GM23338 (cell line): ENCODE measurements at places on chromosomes 1 and 21. TPM values are rescaled to one million over a fixed set of nuclear protein-coding genes. Genes with fewer than 3 reads are reported as not detected.
A peak's percentile ranks its signal among the peaks of the same experiment; 100 is the strongest.

The KRTAP7-1 gene
- not detected in 2 replicates for total RNA-seq

The MAN1A2 gene
- 16.9 and 18.6 TPM in 2 replicates for total RNA-seq

The BSND gene
- 0.47 and 1.4 TPM in 2 replicates for total RNA-seq

The REG4 gene
- total RNA-seq: not detected in 2 replicates

The GPR52 gene
- total RNA-seq: 0.66 and 1.6 TPM in 2 replicates

GRCh38 chr1:63799820-63800219 lies 26.0 kb downstream of the ROR1 start:
- DNase-seq: no peak
- H3K27me3 ChIP-seq: no peaks in the 10 kb centered on the region
- no peak overlapping the region for H3K27ac ChIP-seq
- H3K36me3 ChIP-seq: no peaks in the 10 kb centered on the region

DNA sequence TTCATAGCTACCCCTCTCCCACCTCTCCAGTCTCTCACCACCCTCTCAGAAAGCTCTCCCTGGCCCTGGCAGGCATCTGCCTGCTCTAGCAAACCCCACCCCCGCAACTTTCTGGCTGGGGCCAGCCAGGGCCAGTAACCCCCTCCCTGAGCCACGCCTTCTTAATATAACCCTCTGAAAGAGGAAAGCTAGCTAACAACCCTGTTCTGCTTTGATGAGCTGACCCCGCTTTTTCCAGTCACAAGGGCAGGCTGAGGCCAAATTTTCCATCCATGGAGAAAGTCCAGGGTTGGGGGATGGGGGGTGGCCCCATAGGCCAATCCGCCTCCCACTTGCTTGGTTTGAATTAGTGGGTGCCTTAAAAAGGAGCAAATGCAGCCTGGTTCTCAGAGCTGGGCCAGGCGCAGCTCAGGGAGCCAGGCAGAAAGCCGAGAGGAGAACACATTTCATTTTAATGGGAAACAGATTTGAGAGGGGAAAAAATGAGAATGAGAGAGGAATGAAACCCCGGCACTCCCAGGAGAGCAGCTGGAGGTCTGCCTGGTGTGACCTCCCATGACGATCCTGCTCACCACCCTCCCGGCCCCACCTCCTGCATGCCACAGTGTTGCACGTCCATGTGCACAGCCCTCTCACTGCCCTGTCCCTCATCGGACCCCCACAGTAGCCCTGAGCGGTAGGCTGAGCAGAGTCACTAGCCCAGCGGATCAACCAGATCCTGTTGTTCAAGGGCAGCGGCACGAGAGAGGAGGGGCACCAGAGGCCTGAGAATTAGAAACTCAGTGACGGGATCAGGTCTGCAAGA lies 62.3 kb downstream of the OPTC start:
- H3K4me3 ChIP-seq: peak overlapping the region; percentile 9; the same call in 1 of the 2 replicates
- no peaks in the 10 kb centered on the region for H3K27me3 ChIP-seq

DNA sequence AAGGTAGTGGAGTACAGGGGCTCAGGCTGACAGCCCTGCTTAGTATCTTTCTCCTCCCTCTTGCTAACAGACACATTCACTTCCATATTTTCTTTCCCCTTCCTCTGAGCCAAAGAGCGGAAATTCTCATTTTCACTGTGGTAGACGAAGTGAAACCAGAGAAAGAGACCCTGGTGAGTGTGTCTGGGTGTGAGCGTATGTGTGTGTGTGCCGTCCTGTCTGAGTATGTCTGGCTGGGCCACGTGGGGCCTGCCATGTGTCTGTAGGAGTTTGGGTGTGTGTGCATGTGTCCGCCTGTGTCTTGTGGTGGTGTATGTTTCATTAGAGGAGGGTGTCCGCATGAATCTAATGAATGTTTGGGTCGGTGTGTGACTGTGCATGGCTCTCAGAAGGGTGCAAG lies 1.7 kb downstream of the COL8A2 start:
- H3K27ac ChIP-seq: no peak overlapping the region
- H3K27me3 ChIP-seq: peaks cover 41% of the 10 kb centered on the region
- H3K4me1 ChIP-seq: peaks cover 6% of the 10 kb centered on the region; the same call in 1 of the 2 replicates
- H3K36me3 ChIP-seq: no peaks in the 10 kb centered on the region
- DNase-seq: no peak
- H3K4me3 ChIP-seq: no peak overlapping the region

DNA sequence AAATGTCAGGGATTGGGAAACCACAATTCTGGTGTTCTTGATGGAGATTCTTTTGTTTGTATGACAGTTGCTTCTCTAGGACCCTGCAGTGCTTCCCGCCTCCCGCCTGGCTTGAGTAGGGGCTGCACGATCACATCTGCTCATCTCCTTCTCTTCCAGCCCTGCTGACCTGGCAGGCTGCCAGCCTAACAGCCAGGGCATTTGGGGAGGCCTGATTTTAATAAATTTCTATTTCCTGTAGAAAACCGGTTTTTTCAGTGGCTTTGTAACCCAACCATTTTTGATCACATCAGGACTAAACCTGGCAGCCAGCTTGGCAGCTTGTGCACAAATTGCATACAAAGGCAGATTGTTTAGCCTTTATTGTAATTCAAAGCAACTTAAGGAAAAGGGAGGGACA lies 78.9 kb downstream of the UBE2U start:
- H3K27me3 ChIP-seq: no peaks in the 10 kb centered on the region
- H3K27ac ChIP-seq: no peak overlapping the region
- no peak overlapping the region for H3K4me3 ChIP-seq
- H3K36me3 ChIP-seq: no peaks in the 10 kb centered on the region

GRCh38 chr1:170864238-170864637 lies 71.1 kb upstream of the MROH9 start:
- no peaks in the 10 kb centered on the region for H3K36me3 ChIP-seq
- H3K4me3 ChIP-seq: no peak overlapping the region
- H3K27me3 ChIP-seq: no peaks in the 10 kb centered on the region
- no peak for DNase-seq
- no peaks in the 10 kb centered on the region for H3K4me1 ChIP-seq

DNA sequence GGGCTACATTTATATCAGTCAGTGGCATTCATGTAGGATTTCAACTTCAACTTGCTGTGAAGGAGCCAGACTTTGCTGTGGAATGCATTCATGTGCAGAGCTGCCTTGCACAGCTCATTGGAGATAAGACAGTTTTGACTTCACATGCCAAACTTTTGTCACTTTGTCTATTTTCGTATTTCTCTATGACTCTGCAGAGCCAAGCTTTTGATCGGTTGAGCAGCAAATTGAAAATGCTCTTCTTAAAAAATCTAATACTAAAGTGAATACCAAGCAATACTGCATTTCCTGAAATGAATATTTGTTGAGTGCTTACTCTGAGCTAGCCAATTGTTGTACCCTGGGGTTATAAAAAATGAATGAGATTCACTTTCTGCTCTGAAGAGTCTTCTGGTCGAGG lies 388.7 kb downstream of the ST6GALNAC3 start:
- H3K27ac ChIP-seq: no peak overlapping the region
- H3K27me3 ChIP-seq: no peaks in the 10 kb centered on the region
- no peak overlapping the region for H3K4me3 ChIP-seq
- H3K36me3 ChIP-seq: no peaks in the 10 kb centered on the region
- H3K4me1 ChIP-seq: 0 out of 2 replicates have a peak, but pooled peaks cover 4% of the 10 kb centered on the region
- DNase-seq: no peak

GRCh38 chr21:42414928-42415769 lies 11.4 kb downstream of the UBASH3A start:
- H3K27me3 ChIP-seq: no peaks in the 10 kb centered on the region
- H3K36me3 ChIP-seq: no peaks in the 10 kb centered on the region
- DNase-seq: no peak
- H3K4me3 ChIP-seq: no peak overlapping the region
- H3K4me1 ChIP-seq: no peaks in the 10 kb centered on the region

- no peaks in the 10 kb centered on the region for H3K36me3 ChIP-seq
- no peak for DNase-seq
Observed at GRCh38 chr1:96964761-96965160, 243.2 kb downstream of the PTBP2 start.

DNA sequence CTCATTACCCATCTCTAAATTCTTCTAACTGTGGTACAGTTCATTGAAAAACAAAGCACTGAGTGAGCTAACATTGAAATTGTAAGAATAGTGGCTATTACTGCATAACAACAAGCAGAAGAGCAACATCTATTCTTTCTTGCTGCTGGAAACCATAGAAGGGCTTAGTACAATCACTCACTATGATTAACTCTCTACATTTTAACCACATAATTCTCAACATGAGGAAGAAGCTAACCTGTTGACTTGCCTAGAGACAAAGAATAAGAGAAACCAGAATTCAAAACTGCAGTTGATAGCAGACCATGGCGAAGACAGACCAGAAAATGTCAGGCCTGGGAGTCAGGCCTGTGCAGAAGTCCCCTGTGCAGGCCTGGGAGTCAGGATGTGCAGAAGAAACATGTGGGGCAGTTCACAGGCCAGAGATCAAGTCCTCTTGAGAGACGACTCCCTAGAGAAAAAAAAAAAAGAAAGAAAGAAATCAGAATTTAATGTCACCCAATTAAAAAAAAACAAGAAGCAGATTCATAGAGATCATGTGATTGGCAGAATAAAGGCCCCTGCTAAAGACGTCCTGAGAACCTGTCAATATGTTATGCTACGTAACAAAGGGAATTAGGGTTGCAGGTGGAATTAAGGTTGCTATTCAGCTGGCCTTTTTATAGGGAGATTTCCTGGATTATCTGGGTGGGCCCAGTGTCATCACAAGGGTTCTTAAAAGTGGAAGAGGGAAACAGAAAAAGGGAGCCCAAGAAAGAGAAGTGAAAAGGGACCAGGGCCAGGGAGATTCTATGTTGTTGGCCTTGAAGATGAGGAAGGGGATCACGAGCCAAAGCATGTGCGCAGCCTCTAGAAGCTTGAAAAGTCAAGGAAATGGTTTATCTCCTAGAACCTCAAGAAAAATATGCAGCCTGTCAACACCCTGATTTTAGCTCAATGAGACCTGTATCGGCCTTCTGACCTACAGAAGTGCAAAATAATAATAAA lies 94.9 kb downstream of the MRPL39 start:
- H3K36me3 ChIP-seq: no peaks in the 10 kb centered on the region
- H3K27me3 ChIP-seq: no peaks in the 10 kb centered on the region

DNA sequence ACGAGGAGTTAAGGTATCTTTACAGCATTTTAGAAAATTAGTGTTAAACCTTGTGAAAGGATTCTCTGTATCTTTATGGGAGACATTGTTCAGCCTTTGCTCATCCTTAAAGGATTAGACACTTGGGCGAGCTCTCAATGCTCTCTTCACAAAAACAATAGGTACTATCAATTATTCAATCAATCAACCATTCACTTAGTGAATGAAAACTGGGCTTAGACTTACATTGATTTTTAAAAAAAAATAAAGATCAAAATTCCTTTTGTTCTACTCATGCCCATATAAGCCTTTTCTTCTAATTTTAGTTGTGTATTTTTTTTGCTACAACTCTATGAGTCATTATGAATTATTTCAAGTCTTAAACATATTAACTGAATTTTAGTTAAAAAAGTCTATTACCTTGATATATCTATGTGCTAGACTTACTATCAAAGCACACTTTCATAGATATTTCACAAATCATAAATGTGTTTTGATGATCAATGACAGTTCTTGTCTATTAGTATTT lies 181.2 kb downstream of the DPYD start:
- H3K4me3 ChIP-seq: no peak overlapping the region
- peaks cover 10% of the 10 kb centered on the region; the same call in 1 of the 2 replicates for H3K4me1 ChIP-seq
- no peak overlapping the region for H3K27ac ChIP-seq

DNA sequence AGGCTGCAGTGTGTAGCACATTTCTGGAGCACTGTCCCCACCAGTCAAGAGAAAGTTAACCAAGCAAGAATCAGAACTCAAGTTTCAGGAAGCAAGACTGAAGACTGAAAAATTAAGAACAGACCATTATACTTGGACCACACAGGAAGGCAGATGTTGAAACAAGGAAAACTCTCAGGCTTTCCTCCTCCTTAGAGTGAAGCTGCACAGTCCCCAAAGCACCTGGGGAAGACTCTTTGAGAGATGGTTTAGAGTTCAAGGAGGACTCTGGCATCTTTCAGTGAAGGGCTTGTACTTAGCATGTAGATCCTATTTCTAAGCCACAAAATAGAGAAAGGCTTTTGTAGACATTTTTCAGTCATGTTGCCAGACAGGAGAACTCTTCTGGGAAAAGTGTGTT lies 113.7 kb upstream of the KCTD3 start:
- no peaks in the 10 kb centered on the region for H3K36me3 ChIP-seq
- H3K4me1 ChIP-seq: no peaks in the 10 kb centered on the region
- H3K4me3 ChIP-seq: no peak overlapping the region
- H3K27ac ChIP-seq: no peak overlapping the region
- no peaks in the 10 kb centered on the region for H3K27me3 ChIP-seq

DNA sequence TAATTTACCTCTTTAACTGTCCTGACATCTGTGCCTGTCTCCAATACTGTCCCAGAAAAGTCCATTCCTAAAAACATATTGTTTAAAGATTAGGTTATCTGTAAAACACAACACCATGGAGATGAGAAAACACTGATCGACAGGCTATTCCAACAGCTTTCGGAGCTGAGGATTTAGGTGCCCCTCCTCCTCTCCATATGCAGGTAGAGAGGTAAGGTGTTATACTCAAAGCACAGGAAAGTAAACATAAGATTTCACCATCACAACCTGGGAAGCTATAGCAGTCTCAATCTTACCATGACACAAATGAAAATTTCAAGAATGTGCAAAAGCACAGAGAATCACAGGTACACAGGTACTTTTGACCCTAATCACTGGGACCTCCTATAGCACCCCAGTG lies 60.9 kb upstream of the RASAL2 start:
- no peak for DNase-seq
- H3K27me3 ChIP-seq: no peaks in the 10 kb centered on the region
- H3K4me3 ChIP-seq: no peak overlapping the region
- H3K27ac ChIP-seq: no peak overlapping the region
- peaks cover 20% of the 10 kb centered on the region for H3K4me1 ChIP-seq
- no peaks in the 10 kb centered on the region for H3K36me3 ChIP-seq

DNA sequence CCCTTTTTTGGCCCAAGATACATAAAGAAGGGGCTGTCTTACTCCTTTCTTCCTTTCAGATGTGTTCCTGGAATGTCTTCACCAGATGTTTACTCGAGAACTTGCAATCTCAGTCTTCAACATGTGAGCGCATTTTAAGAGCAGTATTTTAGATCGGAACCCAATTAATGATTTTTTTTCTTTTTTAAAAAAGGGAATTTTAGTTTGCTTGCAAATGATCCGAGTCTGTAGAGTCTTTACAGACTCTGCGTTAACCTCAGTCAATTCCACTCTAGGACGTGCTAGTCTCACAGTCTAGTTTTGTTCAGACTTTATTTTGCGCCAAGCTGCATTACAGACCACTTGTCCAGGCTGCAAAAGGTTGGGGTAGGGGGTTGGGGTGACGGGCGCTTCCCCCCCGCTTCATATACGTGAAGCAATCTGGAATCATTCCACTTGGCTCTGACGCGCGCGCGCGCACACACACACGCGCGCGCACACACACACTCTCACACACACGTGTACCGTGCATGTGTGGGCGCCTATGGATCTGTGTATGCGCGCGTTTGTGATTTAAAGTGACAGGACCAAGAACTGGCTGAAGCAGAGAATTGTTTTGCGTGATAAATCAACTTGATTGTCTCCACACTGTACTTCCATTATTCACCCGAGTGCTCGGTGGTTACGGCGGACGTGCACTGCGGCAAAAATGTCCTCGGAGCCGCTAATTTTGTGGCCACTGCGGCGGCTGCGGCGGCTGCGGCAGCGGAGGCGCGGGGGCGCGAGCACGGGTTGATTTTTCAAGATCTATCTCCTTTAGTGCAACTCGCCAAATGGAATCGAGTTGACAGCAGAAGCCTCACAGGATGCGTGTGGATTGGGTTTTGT lies 25.6 kb upstream of the NFIA start:
- H3K4me1 ChIP-seq: peaks cover 61% of the 10 kb centered on the region
- H3K27me3 ChIP-seq: peaks cover 65% of the 10 kb centered on the region
- peak; percentile 17 for DNase-seq
- H3K27ac ChIP-seq: no peak overlapping the region
- no peaks in the 10 kb centered on the region for H3K36me3 ChIP-seq
